ENCODE measurements at places on chromosomes 6 and 20.

DNA sequence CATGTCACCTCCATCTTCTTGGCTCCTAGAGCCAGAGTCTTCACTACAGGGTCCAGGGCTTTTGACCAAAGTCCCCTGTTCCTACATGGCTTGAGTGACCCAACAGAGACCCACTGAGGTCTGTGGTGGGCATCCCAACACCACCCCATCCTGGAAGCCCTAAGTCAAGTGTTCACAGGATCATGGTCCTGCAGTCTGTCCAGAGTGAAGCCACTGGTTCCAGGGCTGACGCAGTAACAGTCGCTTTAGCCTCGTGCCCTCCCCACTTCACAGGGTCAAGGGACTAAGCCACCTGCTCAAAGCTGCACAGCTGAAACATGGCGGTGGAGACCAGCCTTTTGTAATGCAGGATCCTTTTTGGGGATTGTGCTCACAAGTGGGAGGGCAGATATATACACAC, 133.9 kb downstream of the JPH2 start:
- DNase-seq: no peak

DNA sequence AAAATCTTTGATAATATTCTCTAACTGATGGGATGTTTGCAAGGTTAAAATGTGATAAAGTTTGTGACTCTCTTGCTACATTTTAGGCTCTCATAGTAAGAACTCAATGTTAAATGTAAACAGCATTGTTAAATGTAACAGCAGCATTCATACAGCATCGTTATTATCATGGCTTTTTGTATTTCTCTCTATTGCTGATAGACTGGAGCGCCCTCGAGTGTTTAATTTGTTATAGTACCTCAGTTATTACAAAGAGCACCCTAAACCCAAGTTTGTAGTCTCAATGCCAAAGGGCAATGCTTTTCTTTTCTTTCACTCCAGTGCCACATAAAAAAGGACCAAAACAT, 14.9 kb upstream of the TTPAL start:
- DNase-seq: no peak

DNA sequence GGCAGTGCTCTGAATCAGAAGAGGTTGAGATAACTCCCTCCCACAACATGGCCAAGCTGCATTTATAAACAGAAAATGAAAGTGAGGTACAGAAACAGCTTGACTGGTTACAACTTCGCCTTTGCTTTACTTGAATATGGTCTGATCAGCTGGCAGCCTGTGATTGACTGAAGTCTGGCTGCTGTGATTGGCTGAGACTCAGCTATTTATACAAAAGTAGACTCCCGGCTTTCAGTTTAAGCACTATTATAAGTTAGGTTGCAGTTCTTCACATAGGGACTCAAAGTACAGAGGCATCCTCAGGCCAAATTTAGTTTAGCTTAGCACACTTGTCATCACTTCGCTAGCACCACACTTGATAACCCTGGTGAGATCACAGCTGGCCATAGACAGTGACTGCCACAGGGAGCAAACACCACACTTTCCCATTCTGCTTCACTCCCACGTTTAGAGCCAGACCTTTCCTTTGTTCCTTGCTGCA, 362.6 kb downstream of the EPM2A start:
- DNase-seq: peak; percentile 74

- DNase-seq: no peak
Observed at GRCh38 chr6:160931378-160932310, 59.9 kb upstream of the MAP3K4 start.

GRCh38 chr6:84788689-84789088, 24.3 kb upstream of the TBX18 start:
- DNase-seq: no peak

- DNase-seq: no peak
Observed at GRCh38 chr6:73506246-73506645, 14.6 kb downstream of the EEF1A1 start.

DNA sequence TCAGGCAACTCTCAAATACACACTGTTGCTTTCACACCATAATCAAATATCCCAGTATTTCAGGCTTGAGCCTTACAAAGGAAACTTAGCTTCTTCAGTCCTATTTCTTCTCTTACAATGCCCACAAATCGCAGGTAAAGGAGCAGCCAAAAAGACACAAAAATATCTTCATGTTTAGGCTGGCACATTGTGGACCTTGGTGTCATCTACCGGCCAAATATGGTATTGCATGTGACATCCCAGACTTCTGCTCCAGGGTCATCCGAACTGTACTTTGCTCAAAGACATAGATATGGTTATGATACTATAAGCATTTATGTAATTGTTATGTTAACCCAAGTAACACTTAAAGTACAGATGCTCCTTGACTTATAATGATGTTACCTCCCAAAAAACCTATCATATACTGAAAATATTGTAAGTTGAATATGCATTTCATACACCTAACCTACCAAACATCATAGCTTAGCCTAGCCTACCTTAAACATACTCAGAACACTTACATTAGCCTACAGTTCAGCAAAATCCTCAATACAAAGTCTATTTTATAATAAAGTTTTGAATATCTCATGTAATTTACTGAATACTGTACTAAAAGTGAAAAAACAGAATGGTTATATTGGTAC, 4.6 kb downstream of the OR2H2 start:
- DNase-seq: peak; percentile 30

DNA sequence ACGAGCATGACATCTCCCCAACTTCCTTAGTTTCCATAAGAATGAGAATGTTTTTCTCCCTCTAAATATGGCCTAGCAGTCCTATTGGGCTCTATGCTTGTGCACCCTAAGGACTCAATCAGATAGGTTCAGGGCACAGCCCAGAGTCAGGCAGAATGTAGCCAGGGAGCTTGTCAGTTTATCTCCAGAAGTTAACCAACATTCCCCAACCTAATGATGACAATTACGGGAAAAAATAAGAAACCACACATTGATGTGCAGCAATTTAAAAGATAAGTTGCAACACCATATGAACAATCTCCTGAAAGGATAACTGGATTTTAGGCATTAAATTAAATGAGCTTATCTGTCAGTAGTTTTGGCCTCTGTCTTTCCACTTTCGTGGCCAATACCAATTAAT, 71.1 kb downstream of the HDDC2 start:
- no peak for DNase-seq

DNA sequence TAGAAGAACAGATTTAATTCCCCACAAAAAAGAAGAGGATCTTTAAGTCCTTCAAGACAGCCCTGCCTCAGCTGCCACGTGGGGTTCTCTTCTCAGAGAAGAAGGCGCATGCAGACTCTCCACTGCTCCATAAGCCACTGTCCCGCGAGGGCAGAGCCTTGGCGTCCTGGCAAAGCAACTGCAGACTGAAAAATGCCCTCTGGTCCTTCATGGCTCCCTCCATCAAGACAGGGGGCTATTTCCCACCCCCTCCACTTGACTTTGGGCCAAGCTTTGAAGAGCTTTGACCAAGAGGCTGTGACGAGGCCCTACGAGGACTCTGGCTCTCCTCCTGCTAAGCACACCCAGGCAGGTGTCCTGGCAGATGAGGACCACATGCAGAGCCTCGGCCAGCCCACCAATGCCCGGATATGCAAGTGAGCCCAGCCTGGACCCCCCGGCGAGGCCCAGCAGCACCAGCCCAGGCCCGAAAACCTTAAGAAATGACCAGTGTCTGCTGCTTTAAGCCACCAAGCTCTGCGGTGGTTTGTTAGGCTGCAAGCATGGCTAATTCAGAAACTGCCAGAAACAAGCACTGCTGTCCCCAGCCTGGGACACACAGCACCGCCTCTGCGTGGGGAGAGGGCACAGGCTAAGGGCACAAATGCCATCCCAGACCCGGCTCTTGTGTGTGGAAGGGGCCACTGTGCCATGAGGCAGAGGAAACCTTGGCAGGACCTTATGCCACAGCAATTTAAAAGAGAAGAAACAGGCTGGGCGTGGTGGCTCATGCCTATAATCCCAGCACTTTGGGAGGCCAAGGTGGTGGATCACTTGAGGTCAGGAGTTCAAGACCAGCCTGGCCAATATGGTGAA, 16.1 kb downstream of the GMEB2 start:
- DNase-seq: no peak

DNA sequence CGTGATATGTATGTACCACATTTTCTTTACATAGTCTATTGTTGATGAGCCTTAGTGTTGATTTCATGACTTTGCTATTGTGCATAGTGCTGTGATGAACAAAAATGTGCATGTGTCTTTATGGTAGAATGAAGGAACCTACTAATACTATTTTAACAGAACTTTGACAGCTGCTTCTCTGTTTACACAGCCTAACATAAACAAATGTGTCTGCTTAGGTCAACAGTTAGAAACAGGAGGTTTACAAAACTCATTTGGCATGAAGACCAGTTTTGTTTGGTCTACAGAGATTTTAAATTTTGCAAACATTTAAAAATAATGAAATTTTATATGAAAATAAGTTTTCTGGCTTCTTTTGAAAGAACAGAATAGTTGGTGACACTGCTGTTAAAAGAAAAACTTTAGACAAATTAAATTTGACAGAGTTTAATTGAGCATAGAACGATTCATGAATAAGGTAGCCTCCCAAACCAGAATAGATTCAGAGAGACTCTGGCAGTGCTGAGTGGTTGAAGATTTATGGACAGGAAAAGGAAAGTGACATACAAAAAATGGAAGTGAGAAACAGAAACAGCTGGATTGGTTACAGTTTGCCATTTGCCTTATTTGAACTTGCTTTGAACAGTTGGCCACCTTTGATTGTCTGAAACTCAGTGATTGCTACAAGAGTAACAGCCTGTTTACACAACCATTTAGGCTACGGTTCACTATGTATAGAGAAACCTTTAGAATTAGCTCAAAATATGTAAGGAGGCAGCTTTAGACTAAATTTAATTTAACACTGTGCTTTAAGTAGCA, 715.8 kb upstream of the HS3ST5 start:
- no peak for DNase-seq

- no peak for DNase-seq
Observed at GRCh38 chr6:73076211-73076954, 148.9 kb downstream of the KHDC1L start.

- no peak for DNase-seq
Observed at GRCh38 chr6:106890447-106890846, 84.1 kb downstream of the CD24 start.

DNA sequence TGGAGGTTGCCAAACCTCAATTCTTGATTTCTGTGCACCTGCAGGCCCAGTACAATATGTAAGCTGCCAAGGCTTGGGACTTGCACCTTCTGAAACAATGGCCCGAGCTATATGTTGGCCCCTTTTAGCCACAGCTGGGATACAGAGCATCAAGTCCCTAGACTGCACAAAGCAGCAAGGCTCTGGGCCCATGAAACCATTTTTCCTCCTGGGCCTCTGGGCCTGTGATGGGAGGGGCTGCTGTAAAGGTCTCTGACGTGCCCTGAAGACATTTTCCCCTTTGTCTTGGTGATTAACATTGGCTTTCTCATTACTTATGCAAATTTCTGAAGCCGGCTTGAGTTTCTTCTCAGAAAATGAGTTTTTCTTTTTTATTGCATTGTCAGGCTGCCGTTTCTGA, 40.5 kb upstream of the SLC35F1 start:
- no peak for DNase-seq

- DNase-seq: no peak
Observed at GRCh38 chr6:95087394-95088097, 489.8 kb upstream of the MANEA start.

- DNase-seq: no peak
Observed at GRCh38 chr6:140671926-140672325, 1297.5 kb upstream of the CITED2 start.

- DNase-seq: no peak
Observed at GRCh38 chr6:20142866-20143265, 69.4 kb downstream of the MBOAT1 start.

DNA sequence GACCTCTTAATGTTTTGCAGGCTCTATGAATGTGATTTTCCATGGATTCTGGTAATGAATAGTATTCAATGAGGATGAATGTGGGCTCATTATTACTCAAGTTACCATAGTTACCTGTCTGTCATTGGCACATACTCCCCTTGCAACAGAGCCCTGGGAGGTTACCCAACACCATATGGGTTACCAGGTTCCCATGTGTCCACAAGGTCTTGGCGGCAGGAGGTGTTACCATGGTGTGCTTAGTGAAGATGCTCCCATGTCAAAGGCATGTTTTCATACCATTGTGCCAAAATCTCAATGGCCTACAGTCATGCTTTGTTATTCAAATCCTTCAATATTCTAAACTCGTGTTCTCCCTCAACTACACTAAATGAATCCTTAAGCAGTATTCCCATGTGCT, 232.5 kb downstream of the HDGFL1 start:
- DNase-seq: no peak

DNA sequence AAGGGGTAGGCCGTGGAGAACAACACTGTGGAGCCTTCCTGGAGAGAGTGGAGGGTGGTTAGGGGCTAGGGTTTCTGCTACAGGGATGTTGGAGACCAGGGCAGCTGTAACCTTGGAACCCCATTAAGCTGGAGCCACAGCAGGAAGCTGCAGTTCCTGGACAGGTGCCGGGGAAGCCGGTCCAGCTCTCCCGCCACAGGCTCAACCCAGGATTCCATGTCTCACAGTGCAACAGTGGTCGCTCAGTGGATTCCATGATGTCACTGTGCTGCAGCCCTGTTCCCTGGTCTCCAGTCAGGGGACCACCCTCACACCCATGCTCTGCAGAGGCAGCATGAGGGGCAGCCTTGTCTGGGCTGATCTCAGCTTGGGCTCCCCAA, 264.6 kb upstream of the CDYL start:
- no peak for DNase-seq

DNA sequence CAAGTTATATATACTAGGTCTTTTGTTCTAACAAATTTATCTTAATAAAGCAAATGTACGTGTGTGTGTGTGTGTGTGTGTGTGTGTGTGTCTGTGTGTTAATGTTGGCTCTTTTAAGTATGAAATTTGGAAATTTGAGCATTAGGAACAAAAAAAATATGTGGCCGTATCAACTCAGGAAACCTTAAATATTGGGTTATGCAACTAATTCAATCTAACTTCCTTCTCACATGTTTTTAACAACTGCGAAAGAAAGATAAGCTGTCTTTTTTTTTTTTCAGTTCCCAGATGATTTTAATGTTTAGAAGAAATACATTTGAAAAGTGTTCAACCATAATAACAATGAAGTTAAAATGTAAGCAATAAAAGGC, 616.4 kb upstream of the ARID1B start:
- no peak for DNase-seq

DNA sequence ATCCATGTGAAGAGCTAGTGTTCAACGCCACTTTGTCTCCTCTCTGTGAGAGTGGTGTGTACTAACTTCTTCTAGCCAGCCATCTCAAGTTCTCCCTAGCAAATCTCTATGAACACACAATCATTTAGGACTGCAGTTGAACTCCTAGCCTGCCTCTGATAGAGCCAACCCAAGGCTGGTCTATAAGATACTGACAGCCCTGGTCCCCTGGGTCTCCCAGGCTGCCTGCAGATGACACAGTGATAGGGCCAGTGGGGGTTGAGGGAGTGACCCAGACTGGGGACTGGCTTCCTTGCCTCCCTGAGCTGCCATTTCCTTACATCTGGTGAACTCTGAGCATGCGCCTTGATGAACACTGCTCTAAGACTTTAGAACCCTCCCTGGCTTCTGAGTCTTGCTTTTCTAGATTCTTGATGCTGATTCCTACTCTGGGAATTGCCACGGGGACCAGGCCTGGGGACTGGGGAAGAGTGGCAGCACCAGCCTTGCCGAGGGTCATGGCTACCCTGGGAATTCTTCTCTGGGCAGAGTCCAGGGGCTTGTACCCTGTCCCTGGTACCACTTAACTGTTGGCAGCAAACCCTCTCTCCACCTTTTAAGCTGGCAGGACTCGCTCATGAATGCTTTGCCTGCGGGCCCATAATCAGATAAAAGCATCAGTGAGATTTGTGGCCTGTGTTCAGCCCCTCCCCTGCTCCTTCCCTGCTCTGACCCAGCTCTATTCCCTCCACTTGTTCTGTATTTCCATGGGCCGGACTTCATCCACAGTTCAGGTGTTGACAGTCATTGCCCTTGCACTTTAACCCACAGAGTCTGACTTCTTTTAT, 130.8 kb upstream of the CHD6 start:
- no peak for DNase-seq

GRCh38 chr20:43542161-43542560, 16.7 kb upstream of the SGK2 start:
- no peak for DNase-seq
